IPS DF 19.7 (cell line): ENCODE measurements at places on chromosomes 5 and 9.

DNA sequence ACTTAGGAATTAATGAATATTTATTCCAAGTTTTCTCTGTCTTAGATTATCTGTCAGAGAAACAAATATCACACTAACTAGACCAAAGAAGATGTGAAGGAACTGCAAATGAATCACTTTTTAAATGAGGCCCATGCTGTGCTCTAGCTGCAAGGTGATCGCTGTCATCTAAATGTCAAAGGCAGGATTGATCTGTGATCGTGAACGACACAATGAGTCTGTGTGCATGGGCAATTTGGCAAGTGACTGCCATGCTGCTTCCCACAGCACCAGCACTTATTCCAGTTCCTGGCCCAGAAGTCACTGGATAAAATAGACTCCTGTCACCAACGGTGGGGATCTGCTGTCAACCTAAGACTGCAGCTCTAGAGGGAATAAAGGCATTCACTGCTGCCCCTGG, 141.2 kb downstream of the TRIM36 start:
- peak; percentile 30 for DNase-seq

DNA sequence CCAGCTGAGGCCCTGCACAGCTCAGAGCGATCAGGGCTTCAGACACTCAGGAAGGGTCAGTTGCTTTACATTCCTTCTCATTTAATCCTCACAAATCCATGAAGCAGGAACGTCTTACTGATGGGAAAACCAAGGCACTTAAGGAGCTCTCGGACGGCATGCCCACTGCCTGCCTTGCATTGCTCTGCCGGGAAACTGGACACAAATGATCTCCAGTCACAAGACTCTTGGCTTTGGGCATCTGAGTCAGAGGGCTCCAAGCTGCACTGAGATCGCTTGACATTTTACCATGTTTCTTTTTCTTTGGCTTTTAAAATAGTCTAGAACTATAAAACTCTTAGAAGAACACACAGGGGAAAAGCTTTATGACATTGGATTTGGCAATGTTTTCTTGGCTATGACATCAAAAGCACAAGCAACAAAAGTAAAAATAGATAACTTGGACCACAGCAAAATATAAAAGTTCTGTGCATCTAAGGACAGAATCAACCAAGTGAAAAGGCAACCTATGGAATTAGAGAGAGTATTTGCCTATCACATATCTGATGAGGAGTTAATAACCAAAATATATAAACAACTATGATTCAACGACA, 43.6 kb upstream of the HRH2 start:
- DNase-seq, result no peak

DNA sequence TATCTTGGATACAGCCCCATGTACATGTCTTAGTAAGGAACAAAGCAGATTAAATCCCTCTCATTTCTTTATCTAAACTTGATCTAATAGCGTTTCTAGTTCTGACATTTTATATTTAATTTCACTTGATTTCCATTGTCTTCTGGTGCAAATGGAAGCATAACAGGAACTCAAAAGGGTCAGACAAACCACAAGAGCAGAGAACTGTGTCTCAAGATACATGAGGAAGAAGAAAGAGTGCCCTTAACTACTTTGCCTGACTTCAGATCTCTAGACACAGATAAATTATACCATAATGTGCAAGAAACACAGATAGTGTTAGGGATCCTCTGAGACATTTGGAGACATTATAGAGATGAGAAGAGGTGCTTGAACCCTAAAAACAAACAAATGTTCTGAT, 20.7 kb upstream of the STX17 start:
- no peak for DNase-seq

DNA sequence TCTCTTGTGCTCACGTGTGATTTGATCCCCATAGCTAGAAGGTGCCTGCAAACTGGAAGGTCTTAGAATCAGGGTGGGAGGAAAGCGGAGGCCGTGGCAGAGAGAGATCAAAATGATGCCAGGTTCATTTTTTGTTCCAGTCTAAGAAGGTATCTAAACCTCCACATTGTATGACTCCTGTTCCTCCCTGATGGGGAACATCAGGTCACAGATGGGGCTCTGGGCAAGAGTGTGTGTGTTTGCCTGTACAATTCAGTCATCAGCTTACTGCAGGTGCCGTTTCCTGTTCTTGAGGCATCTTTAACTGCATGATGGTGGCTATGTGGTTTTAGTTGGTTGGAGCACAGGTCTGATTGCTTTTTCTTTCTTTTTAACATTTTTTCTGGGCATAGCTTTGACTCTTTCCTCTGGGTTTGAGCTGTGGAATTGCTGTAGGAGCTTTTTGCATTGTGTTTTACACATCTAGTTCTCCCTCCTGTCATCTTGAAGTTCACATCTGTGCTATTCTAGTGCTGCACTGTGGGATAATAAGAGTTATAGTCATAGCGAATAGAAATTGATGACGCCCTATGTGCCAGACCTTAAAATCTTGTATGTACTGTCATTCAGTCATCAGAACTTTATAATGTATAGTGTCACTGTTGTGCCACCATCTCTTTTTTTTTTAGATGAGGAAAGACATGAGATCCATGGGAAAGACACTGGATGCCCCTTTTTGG, 30.8 kb downstream of the ARHGAP26 start:
- DNase-seq, result no peak

DNA sequence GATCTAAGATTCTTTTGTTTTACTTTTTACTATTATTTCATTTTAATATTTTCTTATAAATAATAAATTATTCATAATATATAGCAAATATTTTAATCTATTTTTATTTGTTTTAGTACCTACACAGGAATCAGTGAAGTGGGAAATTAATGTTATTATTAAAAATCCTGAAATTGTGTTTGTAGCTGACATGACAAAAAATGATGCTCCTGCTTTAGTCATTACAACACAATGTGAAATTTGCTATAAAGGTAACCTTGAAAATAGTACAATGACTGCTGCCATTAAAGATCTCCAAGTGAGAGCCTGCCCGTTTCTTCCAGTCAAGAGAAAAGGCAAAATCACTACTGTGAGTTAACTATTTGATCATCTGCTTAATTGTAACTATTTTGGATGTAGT, 138.7 kb downstream of the VPS13A start:
- DNase-seq, result no peak

- DNase-seq, result no peak
These were observed 7.1 kb upstream of the GNAQ start for GRCh38 chr9:78038620-78039300.
